Immature natural killer cell (primary cell): ENCODE measurements at places on chromosomes 16 and 17.

- DNase-seq, result no peak
These were observed 22.6 kb upstream of the WDR45B start for GRCh38 chr17:82670661-82671450.

DNA sequence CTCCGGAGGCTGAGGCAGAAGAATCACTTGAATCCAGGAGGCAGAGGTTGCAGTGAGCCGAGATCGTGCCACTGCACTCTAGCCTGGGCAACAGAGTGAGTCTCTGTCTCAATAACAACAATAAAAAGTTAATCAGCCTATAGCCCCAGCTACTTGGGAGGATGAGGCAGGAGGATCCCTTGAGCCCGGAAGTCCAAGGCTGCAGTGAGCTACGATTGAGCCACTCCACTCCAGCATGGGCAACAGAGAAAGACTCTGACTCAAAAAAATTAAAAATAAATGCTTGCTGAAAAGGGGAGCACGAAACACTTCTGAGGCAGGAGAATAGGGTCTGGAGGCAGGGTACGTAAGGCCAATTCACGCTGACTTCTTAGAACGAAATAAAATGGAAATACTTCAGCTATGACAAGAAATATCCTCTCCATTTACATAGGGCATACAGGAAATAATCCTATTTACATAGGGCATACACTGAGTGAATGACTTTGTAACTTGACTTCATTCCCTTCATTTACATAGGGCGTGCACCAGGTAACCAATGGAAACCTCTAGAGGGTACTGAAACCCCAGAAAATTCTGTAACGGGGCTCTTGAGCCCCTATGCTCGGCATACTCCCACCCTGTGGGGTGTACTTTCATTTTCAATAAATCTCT is 3.2 kb upstream of the PRPSAP1 start:
- DNase-seq, result no peak

DNA sequence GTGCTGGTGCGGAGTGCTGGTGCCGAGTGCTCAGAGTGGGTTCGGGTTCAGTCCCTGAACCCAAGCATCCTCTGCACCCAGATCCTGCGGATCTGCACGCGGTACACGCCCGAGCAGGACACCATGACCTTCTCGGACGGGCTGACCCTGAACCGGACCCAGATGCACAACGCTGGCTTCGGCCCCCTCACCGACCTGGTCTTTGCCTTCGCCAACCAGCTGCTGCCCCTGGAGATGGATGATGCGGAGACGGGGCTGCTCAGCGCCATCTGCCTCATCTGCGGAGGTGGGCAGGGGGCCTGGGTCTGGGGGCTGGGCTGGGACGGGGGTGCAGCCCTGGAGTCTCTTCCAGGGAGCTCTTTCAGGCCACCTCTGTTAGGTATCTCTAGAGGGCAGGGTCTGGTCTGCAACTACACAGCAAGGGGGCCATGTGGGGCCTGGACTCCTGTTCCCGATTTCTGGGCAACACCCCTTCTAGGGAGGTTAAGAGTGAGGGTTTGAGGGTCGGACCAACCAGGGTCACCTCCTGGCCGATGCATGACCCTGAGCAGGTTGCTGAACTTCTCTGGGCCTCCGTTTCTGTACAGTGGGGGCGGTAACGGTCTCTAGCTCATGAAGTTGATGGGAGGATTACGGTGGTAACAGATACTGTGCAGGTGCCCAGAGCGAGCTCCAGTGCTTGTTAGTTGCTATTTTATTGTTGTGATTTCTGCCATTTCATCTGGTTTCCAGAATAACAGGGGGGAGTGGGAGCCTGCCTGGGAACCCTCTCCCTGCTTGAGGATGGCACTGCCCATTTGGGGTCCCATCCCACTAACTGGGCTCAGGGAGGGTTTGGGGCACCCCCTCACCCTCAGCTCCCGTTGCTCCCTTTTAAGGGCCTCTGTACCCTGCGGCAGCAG is 10.1 kb downstream of the GJD3 start:
- no peak for DNase-seq

GRCh38 chr17:81727324-81728031 is 15.4 kb downstream of the SLC25A10 start:
- DNase-seq, result no peak

DNA sequence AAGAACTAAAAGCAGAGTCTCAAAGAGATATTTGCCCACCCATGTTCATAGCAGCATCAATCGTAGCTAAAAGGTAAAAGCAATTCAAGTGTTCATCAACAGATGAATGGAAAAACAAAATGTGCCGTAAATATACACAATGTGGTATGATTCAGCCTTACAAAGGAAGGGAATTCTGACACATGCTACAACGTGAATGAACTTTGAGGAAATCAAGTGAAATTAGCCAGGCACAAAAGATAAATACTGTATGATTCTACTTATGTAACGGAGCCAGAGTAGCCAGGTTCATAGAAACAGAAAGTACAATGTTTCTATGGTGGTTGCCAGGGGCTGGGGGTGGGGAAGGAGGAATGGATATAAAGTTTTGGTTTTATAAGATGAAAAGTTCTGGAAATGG is 57.8 kb upstream of the IL34 start:
- DNase-seq, result no peak

DNA sequence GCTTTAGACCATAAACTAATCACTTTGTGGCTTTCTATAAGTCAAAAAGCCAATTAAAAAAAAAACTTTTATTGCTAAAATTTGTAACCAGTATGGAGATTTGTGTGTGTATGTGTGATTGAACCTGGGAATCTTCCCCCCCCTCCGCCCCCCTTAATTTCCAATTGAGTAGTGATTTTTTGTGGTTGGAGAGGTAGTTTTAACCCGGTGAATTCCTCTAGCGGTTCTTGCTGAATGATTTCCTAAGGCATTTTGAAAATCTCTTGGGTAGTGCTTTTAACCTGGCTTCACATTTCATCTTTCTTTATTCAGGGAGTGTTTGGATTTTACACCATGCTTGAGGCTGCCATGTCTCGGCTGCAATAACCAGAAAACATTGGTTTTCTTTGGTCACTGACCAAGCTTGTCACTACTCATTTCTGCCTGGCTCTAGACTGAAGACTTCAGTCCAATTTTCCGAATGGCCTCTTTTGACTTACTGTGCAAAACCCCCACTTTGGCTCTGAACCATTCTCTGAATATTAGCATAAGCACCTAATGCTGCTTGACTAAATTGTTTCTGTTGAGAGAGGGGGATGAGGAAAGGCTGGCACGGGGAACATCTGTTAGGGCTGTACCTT is 35.6 kb downstream of the PRKCA start:
- DNase-seq, result no peak

- DNase-seq, result no peak
These were observed 226.7 kb upstream of the HSBP1 start for GRCh38 chr16:83581082-83581481.

DNA sequence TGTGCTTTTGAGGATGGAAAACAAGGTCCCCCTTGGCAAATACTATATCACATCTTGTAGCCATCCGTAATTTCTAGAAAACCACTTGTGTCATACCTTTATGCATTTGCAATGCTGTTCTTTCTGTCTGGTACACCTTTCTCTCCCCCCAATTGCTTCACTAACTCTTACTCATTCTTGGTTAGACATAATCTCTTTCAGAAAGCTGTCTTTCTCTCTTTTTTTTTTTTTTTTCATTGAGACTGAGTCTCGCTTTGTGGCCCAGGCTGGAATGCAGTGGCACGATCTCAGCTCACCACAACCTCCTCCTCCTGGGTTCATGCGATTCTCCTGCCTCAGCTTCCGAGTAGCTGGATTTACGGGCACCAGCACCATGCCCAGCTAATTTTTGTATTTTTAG is 94.9 kb upstream of the C17orf78 start:
- no peak for DNase-seq

DNA sequence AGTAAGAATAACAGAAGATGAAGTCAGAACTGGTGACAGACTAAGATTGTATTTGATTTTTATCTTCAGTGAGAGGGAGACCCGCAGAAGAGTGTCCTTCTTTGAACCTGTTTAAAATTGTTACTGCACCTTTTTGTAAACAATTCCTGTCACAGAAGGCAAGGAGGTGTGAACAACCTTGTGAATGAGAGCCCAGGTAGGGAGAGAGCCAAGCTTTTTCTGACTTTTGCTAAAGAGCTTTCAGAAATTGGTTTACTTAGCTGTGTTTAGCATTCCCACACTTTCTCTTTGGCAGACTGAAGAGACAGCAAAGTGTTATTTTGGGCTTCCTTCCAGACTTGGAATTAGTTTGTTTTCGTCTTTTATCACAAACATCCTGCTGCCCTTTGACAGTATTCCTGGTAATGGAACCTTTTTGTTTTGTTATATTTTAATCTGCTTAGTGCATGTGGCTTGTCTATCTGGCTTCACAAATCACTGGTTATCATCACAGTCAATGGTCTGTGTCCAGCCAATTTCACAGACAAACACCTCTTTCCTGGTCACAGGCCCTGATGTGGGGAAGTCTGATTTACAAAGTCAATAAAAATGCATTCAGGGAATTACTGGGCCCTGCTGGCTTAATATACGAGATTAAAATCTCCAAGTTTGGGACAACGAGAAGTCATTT is 85.7 kb upstream of the HS3ST2 start:
- no peak for DNase-seq

GRCh38 chr16:72481419-72481818 is 309.5 kb upstream of the PMFBP1 start:
- DNase-seq, result no peak
